ENCODE measurements at places on chromosomes 1 and 21.
A peak's percentile ranks its signal among the peaks of the same experiment; 100 is the strongest.

- peak; percentile 74 for DNase-seq
Measured at GRCh38 chr1:212484701-212485570, 52.2 kb downstream of the NENF start.

- no peak for DNase-seq
Measured at GRCh38 chr21:44818640-44819011, 764 bp upstream of the SUMO3 start.

- no peak for DNase-seq
Measured at GRCh38 chr1:199515261-199515660, 512.2 kb upstream of the NR5A2 start.

- peak; percentile 64 for DNase-seq
Measured at GRCh38 chr1:153774780-153775457, at the start of gene SLC27A3. SLC27A3 (plus strand) TSS chr1:153775407; CDS start chr1:153775498, 91 bp downstream.

- peak; percentile 14 for DNase-seq
Measured at GRCh38 chr1:175075572-175076568, 8.2 kb downstream of the TNN start.

DNA sequence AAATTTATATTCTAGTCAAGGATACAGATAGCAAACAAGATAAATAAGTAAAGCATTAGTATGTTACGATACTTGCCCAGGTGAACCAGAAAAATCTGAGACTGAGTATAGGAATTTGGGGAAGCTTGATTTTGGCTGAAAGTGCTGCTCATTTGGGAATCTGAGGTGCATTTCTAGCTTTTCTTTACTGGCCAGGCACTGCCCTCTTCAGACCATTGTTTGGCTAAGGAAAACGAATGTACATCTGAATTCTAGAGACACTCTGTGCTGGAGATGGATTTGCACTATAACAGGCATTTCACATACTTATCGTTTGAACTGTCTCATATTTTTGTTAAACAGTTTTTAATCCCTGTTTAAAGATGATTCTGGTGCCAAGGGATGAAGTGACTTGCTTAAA lies 23.4 kb downstream of the ARID1A start:
- DNase-seq: no peak

- DNase-seq: no peak
Measured at GRCh38 chr1:1438531-1439381, 3.3 kb downstream of the VWA1 start.

GRCh38 chr1:189866606-189867005 lies 611.1 kb downstream of the BRINP3 start:
- no peak for DNase-seq

GRCh38 chr1:168303716-168304540 lies 23.3 kb downstream of the TBX19 start:
- DNase-seq: no peak

DNA sequence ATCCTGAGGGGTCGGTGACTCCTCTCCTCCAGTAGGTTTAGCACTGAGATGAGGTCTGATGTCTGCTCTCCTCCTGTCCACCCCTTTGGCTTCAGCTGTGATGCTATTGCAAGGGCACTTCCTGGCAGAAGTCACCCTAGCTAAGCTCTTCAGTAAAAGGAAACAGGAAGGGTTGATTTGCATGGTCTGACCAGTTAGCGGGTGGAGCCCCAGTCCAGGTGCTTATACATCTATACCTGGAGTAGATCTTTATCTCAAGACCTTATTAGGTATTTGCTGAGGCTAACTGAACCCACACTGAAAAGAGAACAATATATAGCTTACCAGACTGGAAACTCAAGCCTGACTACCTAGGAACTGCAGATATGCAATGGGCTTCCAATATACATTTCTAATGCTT lies 28.9 kb upstream of the NFASC start:
- no peak for DNase-seq
